Dermis microvascular lymphatic vessel endothelial cell (primary cell): ENCODE measurements at places on chromosomes 7 and 10.

GRCh38 chr10:99143651-99144050 is 92.0 kb downstream of the HPSE2 start:
- DNase-seq: no peak

DNA sequence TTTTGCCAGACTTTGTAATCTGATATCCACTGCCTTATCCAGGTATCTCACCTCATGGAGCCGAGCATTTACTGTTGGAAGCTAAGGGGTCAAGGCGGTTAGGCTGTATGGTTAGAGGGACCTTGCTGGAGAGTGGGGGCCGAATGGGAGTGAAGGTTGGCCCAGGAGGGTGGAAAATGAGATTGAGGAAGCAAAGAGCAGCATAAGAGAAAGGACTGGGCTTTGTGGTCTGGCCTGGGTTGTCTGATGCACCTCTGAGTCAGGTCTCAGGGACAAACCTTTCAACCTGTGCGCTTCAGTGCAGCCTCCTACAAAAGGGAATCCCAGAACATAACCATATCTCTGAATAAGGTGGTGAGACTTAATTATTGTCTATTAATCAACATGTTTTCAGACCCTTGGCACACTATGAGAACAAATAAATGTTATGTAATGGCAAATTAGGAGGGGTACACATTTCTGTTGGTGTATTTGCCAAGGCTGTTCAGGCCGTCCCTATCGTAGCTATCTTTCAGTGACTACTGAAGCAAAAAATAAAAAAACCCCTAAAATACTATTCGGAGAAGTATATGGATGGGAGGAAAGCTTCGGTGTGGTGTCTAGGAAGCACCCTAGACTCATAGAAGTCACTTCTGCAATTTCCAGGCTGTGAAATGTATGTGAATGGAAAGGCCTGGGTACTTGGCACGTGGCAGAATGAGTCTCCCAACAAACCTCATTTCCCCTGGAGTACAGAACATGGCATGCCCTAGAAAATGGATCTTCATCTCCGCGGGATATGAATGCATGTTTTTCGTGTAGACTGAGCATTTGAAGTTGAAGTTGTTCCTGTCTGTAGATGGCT is 4.3 kb downstream of the CAMK1D start:
- no peak for DNase-seq

DNA sequence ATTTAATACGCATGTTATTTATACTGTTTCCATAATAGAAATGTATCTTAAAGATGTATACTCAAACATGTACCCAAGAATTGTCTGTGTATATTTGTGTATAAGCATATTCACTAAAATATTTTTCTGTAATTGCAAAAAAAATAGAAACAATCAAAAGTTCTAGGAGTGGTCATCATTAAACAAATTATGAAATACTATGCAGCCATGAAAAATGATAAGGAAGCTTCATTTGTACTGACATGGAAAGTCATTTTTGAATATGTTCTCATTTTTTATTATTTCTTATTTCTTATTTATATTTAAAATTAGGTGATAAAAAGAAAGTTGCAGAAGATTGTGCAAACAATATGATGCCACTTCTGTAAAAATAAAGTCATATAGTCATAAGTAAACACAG is 400.0 kb upstream of the AUTS2 start:
- DNase-seq: no peak

- DNase-seq: no peak
Measured at GRCh38 chr7:101494602-101495329, 132.1 kb downstream of the COL26A1 start.

- no peak for DNase-seq
Measured at GRCh38 chr7:1698201-1698600, 28.1 kb downstream of the ELFN1 start.

DNA sequence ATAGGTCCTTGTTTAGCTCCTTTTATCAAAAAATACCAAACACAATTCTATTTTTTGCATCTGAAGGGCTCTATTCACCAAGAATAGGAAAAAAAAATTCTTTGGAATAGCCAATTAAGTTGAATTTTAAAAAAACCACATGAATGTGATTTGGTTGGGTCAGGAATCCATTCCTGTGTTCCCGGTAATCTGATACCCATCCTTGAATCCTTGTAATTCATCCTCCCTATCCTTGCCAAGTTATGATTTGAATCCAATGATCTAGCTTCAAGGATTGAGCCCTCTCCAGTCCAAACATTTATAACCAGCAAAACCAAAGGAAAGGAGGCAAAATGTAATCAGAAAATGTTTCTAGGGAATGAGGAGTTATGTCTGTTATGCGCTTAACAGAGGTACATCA is 86.6 kb downstream of the CFAP58 start:
- DNase-seq: no peak

GRCh38 chr10:33799281-33799943 is 464.9 kb upstream of the NRP1 start:
- DNase-seq: no peak

DNA sequence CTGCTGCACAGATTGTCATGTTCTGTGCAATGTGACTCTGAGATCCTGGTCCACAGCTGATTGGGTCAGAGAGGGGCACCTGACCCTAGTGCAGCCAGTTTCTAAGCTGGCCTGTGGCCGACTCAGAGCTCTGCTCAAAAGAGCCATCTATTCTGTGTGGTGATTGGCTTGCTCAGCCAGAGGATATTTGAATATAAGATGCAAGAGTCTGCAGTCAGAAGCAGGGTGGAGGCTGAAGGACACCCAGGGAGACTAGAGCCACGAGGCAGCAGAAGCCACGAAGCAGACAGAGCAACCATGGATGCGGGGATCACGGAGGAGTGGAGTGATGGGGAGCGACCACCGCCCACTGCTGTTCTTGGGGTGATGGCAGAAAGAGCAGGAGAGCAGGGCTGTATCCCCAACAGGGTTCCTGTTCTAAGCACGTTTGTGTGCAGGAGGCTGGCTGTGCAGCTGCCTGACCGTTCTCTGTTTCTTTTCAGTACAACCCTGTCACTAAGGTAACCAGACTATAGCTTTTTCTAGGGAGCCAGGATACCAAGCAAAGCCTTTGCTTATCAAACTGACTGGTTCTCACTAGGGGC is 19.5 kb upstream of the RHEB start:
- DNase-seq: no peak

GRCh38 chr10:48638739-48639527 is 34.1 kb upstream of the ARHGAP22 start:
- DNase-seq: no peak

DNA sequence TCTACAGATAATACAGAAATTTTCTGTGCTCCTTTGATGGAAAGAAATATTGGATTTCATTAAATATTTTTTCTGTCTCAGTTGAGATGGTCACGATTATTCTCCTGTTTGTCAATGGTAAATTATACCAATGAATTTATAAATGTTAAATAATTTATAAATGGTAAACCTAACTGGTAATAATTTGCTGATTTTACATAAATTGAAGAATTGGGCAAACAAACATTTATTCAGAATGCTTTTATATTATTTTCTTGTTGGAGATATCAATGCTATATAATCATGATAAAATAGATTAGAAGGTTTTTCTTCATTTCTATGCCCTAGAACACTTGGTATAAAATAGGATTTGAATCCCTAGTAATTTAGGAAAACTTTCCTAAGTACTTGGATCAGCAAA is 597.6 kb upstream of the IGFBP3 start:
- DNase-seq: no peak

- no peak for DNase-seq
Measured at GRCh38 chr7:55155351-55156117, 136.7 kb downstream of the EGFR start.

- DNase-seq: no peak
Measured at GRCh38 chr7:11642841-11643240, 189.2 kb downstream of the THSD7A start.

GRCh38 chr7:22663357-22663718 is 63.7 kb upstream of the IL6 start:
- DNase-seq: no peak

- DNase-seq: peak; percentile 18
Measured at GRCh38 chr7:105011831-105012502, 2.0 kb upstream of the KMT2E start.

- DNase-seq: no peak
Measured at GRCh38 chr7:24283897-24284698, at the start of gene NPY. Gene NPY, plus strand, starts transcription at chr7:24284190. Its CDS starts 1,051 bp downstream, at chr7:24285241.

DNA sequence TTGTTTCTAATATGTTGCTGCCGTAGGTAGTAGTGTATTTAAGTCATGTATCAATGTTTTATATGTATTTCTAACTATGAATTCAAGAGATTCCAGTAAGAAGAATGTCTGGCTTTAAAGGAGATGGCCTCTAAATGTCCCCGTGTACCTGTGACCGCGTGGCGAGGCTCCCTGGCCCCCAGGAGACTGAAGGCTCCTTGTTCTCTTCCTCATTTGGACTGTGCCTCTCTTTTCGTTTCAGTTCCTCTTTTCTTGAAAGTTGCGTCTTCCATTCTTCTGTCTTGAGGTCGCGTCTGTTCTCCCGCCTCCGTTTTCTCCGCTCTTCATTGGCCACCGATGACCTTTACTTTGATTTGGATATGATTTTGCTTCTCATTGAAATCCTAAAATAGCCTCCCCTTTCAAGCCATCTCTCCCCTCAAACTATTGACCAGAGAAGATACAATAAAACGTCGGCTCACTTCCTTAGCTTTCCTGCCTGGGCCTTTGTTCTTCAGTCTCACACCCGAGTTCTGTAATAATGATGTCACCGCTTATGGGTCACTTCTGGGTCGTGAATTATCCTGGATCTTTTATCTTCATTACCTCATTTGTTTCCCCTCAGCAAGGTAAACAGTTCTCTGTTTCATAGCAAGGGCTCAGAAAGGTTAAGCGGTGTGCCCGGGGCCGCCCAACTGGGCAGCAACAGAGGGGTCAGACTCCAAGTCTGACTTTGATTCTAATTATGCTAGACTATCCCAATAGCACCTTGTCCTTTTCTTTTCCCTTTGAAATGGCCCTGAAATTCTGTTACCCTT is 28.7 kb downstream of the WIPI2 start:
- DNase-seq: peak; percentile 12

- DNase-seq: no peak
Measured at GRCh38 chr7:130649004-130649790, 19.4 kb downstream of the COPG2 start.

DNA sequence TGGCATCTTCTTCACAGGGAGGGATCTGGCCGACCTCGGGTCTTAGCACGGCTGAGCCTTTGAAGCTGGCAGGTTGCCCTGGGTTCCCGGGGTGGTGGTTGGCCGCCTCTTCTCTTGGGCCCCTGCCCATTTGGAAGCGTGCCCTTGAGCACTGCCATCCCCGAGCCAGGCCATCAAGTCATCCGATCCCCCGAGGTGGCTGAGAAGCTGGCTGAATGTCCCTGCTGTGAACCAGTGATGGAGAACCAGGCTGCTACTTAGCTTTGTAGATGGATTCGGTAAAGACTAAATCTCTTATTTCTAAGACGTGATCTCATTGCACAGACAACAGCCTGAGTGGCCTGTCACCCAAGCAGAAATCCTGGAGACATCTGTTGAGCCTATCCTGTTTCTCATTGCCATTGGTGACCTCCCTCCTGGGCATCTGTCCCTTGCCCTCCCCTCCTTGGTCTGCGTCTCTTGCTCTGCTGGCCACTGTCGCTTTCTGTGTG is 74.3 kb downstream of the GRK5 start:
- DNase-seq: no peak

DNA sequence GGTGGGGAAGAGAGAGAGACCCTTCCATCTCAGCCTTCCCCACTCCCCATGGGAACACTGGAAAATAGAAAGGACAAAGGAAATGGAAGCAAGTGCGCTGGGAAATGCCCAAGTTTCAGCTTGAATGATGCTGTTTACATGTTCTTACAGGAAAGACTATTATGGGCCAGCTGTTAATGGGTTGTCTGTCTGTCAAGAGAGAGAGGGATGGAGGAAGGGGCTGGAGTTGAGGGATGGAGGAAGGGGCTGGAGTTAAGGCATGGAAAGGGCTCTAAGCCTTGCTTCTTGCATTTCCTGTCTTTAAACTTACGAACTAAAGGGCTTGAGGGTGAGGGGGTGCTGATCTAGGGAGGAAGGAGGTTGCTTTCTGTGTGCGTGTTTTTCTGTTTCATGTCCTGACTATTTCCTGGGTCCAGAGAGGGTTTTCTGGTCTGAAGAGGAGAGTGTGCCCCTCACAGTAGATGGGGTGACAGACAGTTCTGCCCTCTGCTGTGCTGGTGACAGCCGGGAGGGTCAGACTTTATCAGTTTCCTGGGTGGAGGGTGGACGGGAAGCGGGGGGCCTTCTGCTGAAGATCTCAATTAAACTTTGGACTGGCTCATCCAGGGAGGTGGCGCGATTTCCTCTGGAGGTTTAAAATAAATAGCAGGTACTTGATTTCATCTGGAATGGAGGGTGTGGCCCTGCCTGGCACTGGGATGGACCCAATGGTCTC is 30.5 kb downstream of the GRK5 start:
- DNase-seq: peak; percentile 52

DNA sequence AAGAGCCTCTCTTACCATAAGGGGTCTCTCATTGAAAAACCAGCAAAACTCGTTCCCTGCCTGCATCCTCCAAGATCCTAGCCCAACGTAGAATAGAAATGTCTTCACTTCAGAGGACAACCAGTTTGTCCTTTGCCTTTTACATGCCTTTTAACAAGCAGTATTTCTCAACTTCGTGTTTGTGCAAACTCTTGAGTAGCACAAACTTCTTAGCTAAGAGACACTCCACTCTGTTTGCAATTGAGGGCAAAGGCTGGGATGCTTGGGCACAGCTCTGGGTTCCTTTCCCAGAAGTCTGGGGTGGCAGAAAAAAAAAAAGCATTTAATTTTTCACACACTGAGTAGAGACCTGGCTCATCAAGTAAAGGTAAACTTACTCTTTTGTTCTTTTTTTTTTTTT is 19.5 kb upstream of the KCTD7 start:
- no peak for DNase-seq

GRCh38 chr7:5758753-5759335 is 22.6 kb downstream of the RNF216 start:
- no peak for DNase-seq

DNA sequence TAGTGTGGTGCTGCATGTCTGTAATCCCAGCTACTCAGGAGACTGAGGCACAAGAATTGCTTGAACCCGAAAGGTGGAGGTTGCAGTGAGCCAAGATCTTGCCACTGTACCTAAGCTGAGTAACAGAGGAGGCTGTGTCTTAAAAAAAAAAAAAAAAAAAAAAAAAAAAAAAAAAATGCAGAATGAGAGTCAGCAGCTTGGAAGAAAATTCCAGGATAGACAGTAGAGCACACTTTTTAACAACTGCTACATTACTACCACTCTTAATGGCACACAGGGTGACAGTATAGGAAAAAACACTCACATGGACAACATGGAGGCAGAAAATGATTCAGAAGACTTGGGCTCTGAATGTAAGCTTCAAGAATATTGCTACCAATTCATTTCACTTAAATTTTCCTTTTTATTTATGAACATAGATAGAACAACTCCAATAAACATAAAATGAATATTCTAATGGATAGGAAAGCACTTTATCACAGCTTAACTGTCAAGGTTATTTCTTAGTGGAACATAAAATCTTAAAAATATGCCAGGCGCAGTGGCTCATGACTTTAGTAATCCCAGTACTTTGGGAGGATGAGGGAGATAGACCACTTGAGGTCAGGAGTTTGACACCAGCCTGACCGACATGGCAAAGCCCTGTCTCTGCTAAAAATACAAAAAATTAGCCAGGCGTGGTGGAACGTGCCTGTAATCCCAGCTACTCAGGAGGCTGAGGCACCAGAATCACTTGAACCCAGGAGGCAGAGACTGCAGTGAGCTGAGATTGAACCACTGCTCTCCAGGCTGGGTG is 31.5 kb downstream of the CHCHD3 start:
- DNase-seq: no peak
